Stimulated activated CD8-positive, alpha-beta memory T cell treated with anti-CD3 and anti-CD28 coated beads, Interleukin-7, amount 100 ng/mL, for 4 hours (primary cell): ENCODE measurements at places on chromosomes 2 and 18.

GRCh38 chr2:39796134-39796533, 17.1 kb upstream of the THUMPD2 start:
- no peak for DNase-seq

- no peak for DNase-seq
These were observed 58.4 kb upstream of the CERS6 start for GRCh38 chr2:168397629-168398028.

GRCh38 chr18:13635046-13635445, 91.3 kb downstream of the FAM210A start:
- DNase-seq, result no peak

DNA sequence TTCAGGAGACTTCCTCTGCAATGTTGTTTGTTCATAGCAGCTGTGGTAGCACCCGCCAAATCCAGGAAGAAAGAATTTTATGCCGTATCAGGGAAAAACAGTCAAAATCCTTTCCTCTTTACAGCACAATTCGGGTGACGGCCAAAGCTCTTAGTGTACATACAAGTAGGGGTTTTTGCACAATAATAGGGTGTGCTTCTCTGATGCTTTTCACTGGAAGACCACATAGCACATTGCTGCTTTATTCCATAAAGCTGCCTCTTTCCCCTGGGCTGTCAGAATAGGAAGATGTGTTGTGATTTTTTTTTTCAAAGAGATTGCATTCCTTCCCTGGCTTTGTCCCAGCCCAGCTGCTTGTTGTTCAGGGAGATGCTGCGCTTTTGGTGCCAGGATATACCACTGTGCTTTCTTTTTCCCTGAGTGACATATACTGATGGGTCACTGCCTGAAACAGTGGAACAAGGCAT, 27.2 kb upstream of the LANCL1 start:
- no peak for DNase-seq
